Tibial nerve (tissue), 4 donors: ENCODE measurements at places on chromosomes 5 and 9.

DNA sequence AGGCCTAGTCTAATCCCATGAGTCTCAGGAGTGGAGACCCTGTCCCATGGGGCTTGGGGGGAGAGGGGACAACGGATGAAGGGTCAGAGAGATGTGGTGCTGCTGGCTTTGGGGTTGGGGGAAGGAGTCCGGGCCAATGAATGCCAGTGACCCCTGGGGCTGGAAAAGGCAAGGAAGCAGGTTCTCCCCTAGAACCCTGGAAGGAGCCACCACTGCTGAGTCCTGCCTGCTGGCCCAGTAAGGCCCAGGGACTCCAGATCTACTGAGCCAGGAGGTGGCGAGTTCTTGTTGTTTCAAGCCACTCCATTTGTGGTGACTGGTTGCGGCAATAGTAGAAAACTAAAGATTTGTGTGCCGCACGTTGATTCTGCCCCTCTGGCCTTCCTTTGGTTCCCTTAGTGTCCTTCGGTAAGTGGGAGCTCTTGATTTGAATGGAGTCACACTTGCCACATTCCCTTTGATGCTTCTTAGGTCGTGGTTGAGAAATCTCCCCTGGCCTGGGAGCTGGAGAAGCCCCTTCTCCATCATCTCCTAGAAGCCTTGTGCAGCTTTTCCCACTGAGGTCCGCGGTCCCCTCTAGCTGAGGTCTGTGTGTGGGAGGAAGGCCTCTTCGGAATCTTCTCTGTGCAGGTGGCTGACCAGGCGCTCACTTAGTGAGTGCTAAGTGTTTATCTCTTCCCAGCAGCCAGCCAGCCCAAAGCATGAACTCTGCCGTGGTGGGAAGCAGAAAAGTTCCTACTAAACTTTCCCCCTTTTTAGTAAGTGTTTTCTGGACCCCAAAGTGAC is 9.0 kb downstream of the FCN1 start:
- DNase-seq = no peak

GRCh38 chr9:98860871-98861293 is 53.4 kb downstream of the GALNT12 start:
- DNase-seq = peak; percentile 43

DNA sequence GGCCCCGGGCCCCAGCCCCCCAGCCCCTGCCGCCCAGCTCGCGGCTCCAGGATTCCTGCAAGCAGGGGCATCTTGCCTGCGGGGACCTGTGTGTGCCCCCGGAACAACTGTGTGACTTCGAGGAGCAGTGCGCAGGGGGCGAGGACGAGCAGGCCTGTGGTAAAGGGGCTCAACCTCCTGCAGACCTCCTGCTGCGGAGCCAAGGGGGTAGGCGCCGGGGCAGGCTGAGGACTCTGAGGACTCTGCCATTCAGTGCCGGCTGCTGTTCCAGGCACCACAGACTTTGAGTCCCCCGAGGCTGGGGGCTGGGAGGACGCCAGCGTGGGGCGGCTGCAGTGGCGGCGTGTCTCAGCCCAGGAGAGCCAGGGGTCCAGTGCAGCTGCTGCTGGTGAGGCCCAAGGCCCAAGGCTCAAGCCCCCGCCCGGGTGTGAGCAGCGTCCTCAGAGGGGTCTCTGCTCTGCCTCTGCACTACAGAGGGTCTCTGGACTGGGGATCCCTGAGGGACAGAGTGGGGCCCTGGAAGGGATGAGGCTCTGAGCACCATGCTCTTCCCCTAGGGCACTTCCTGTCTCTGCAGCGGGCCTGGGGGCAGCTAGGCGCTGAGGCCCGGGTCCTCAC is 3.4 kb downstream of the MAMDC4 start:
- no peak for DNase-seq

- DNase-seq = no peak
Observed at GRCh38 chr9:129569502-129570449, 51.1 kb downstream of the C9orf50 start.
